ENCODE measurements at places on chromosomes 7 and 10.

- DNase-seq: peak; percentile 64
Observed at GRCh38 chr10:104614245-104614831, 26.8 kb upstream of the SORCS3 start.

- no peak for DNase-seq
Observed at GRCh38 chr10:75857269-75857846, 425.9 kb downstream of the LRMDA start.

DNA sequence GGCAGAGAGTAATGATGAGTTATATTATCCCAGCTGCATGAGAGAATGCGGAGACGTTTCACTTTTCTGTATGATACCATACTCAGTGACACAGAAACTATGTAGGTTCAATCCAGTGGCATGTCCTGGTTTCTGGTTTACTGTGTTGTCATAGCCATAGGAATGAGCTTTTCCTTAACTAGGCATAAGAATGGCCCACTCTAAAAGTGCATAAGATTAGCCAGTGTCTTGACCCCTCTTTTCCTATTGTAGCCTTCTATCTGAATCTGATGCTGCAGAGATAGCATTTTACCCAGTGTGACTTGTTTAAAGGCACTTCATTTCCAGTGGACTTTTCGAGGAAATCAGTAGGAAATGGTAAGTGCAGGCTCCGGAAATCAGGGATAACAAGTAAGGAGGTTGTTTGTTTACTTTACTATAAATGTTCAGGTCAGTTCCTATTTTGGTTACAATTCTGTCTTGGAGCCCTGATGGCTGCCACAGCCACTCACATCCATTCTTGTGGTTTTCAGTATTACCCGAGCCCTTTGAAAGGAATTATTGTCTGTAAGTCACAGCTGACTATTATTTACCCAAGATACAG, 70.5 kb downstream of the SEMA3A start:
- DNase-seq: peak; percentile 39

- DNase-seq: peak; percentile 78
Observed at GRCh38 chr7:4613846-4614548, 68.1 kb upstream of the FOXK1 start.

- DNase-seq: no peak
Observed at GRCh38 chr10:49541762-49542161, 2.8 kb upstream of the ERCC6 start.

- DNase-seq: no peak
Observed at GRCh38 chr7:84492098-84493034, 297.8 kb upstream of the SEMA3A start.

GRCh38 chr7:50957431-50957830, 174.7 kb upstream of the GRB10 start:
- DNase-seq: no peak
